ENCODE measurements at places on chromosomes 2 and 18.

GRCh38 chr18:5065615-5066014, 131.4 kb downstream of the AKAIN1 start:
- DNase-seq, result no peak

GRCh38 chr2:216340280-216340631, 32.0 kb downstream of the MARCHF4 start:
- no peak for DNase-seq

DNA sequence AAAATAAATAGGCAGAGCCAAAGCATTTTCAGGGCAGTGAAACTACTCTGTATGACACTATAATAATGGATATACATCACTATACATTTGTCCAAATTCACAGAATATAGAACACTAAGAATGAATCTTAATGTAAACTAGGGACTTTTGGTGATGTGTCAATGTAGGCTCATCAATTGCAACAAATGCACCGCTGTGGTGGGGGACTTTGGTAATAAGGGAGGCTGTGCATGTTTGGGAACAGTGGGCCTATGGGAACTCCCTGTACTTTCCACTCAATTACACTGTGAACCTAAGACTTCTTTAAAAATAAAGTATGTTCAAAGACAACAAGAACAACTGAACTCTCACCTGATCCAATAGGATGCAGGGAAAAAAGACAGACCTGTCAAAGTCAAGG, 220.7 kb downstream of the CMPK2 start:
- DNase-seq, result no peak

- no peak for DNase-seq
These were observed 49.6 kb downstream of the MYO3B start for GRCh38 chr2:170227507-170227947.

DNA sequence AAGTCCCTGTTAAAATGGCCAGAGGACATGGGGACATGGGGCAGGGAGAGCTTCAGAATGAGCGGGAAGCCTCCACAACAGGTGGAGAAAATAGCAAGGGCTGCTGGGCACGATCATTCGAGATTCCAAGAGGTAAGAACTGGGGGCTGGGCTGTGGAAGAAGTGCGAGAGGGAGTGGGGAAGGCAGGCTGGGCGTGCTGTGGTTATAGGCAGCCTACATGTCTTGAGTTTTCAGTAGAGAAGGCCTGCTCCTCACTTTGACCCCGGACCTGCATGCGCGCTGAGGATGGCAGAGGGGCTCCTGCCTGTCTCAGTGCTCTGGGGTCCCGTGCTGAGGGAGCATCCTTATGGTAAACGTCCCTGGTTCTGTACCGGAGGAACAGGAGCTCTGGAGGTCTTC, 115.5 kb downstream of the AGAP1 start:
- no peak for DNase-seq

GRCh38 chr18:79203017-79203605, 133.9 kb downstream of the ATP9B start:
- no peak for DNase-seq

- no peak for DNase-seq
These were observed 286.0 kb downstream of the LPIN1 start for GRCh38 chr2:12032398-12032797.

- DNase-seq, result no peak
These were observed 45.8 kb downstream of the TSHZ1 start for GRCh38 chr18:75256376-75256775.

DNA sequence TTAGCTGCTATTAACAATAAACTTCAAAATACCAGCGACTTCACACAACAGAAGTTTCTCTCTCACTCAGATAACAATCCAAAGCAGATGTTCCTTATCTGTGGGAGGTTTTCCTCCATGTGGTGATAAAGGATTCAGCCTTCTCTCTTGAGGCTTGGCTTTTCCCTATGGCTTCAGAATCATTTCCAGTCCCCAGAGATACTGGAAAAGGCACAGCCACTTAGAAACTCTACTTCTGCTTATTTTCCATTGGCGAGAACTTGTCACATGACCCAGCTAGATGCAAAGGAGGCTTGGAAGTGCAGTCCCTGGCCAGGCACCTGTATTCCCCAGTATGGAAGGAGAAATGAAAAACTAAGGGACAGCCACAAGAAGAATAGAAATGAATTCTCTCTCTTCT, 344.8 kb downstream of the MTX2 start:
- no peak for DNase-seq

DNA sequence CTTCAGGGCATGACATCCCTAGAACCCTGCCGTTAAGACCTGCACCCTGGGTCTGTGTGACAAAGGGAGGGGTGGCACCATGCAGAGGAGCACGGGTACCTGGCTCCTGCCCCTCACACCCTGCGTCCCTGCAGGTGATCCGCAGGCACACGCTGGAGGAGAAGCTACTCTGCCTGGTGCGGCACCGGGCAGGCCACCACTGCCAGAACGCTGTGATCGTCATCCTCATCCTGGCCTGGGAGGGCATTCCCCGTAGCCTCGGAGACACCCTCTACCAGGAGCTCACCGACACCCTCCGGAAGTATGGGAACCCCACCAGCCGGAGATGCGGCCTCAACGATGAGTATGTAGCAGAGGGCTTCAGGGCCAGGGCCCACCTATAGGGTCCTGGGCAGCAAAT, 60.0 kb downstream of the BOLA3 start:
- DNase-seq, result no peak

DNA sequence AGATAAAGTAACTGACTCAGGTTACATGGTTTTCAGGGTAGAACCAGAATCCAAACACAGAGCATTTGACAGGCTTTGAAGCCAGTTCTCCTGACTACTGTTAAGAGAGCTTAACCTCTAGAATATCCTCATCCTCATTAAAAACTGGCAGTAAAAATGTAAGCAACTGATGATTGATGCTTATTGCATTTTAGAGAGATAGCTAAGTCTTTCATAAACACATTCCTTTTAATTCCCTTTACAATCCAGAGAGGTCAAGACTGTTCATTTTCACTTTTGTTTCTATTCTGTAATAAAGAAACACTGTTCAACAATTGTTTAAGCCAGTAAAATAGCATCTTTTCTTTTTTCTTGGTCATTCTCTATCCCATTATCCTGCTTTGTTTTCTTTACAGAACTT, 53.9 kb upstream of the RAB27B start:
- no peak for DNase-seq

DNA sequence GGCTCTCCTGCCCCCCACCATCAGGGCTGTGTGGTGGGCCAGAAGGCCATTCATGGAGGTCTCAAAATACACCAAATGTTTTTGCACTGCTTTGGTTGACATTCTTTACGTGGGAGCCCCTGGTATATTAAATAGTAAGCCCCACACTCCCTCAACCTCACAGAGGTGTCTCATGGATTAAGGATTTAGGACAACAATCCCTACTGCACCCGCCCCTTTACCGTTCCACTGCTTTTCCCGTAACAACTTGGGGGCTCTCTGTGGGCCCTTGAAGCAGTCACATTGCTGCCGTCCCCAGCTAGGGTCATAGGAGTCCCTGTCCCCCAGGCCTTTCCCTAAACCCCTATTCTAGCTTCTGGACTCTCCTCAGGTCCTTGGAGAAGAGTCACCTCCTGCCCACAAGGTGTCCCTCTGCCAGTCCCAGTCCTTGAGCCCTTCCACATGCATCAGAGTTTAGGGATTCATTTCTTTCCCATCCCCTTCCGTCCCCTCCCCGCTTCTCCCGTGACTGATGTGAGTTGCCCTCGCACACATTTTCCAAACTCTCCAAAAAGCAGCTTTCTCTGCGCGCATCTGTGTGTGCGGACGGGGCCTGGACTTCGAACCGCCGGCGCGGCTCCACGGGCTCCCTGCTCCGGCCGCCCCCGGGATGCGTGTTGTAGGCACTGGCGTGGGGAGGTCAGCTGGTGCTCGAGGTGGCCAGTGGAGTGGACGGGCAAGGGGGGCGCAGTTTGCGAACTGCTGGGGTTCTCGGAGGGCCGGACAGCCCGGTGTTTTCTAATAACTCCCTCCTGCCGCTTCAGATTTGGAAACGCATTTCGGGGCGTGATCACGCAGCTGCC, 84.8 kb downstream of the LYPD1 start:
- no peak for DNase-seq

- DNase-seq, result no peak
These were observed 237.4 kb upstream of the SMAD2 start for GRCh38 chr18:48167897-48168253.

GRCh38 chr18:62370366-62370765, 45.3 kb downstream of the TNFRSF11A start:
- DNase-seq, result no peak

GRCh38 chr2:206527153-206527552, 83.8 kb downstream of the ADAM23 start:
- DNase-seq, result no peak

- no peak for DNase-seq
These were observed 38.9 kb upstream of the LPIN2 start for GRCh38 chr18:3051718-3052410.

- no peak for DNase-seq
These were observed 256.1 kb downstream of the DPP10 start for GRCh38 chr2:114698520-114698919.

DNA sequence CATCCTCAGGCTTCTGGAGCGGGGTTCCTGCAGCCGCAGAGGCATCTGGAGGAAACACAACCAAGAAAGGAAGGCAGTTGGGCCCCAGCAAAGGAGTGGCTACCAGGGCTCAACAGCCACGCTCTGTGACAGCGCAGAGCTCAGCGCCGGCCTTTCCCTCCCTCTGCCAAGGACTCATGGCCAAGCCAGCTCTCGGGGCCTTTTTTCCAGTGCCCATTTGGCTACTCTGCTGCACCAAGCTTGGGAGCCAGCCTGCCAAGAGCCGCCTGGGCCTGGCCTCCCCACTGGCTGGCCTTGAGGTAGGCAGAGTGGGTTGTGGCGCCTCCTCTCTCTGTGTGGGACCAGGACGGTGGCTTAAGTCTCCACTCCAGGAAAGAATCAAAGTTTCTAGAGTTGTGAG, 7.2 kb upstream of the CCDC74A start:
- DNase-seq, result no peak

GRCh38 chr2:59223742-59224141, 982.6 kb upstream of the FANCL start:
- DNase-seq, result no peak

GRCh38 chr18:4130734-4131719, 324.1 kb downstream of the DLGAP1 start:
- no peak for DNase-seq

DNA sequence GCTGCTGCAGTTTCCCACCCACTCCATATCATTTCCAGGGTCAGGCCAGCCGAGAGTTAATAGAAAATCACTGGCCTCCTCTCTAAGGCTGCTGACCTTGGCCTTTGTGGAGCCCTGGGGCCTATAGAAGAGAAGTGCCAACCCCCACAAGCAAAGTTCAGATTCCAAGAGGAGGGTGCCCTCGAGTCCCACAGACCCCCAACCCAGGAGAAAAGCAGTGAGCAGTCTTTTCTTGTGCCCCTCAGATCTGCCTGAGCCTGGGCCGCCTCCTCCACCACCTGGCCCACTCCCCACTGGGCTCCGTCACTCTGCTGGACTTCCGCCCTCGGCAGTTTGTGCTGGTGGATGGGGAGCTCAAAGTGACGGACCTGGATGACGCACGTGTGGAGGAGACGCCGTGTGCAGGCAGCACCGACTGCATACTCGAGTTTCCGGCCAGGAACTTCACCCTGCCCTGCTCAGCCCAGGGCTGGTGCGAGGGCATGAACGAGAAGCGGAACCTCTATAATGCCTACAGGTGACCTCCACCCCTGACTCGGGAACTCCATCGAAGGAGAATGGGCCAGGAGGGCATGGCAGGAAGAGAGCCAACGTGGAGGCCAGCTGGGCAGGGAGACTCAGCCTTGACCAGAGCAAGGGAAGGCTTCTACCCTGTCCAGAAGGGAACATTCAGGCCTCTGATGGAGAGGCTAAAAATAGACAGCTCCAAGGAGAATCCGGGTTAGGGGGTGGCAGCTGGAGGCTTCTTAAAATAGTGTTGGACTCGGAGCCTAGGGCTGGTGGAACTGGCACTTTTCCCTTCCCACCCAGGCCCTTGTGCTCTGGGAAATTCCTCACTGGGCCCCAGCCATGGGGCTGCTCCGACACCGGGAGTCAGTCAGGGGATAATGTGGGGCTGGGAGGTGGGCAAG, 6.2 kb downstream of the PKDCC start:
- no peak for DNase-seq

GRCh38 chr18:23596183-23596582, 9.9 kb upstream of the NPC1 start:
- DNase-seq, result no peak

DNA sequence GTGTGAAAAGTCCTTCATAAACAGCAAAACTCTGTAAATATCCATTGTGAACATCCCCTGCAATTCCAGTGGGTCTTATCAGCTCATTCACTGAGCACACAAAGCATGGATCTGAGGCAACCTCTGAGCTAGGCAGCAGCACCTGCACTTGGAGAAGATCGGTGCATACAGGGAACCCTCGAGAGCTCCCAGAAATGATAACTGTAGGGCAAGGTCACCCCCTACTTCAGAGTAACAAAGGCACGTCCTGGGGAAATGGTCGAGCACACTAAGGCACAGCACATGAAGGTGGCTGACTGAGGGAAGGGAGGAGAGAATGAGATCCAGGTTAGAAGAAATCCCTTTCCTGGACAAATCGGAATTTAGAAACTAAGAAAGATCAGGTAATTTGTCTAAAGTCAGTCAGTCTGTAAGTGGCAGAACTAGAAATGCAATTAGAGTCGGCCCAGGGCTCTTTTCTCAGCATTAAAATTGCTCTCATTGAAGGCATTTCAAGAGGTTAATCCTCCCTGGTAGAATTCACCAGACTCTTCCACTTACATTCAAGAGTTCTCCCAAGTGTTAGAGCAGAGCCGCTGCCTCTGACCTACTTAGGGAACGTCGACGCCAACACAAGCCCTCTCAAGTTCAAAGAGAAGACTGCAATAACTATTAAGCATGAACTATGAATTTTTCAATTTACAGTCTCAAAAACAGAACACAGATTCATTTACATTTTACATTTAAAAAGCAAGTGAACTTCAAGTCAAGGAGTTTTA, 45.9 kb downstream of the PXDN start:
- DNase-seq, result no peak

- DNase-seq, result no peak
These were observed 51.0 kb downstream of the PSD4 start for GRCh38 chr2:113224647-113225236.

Data from stimulated activated CD4-positive, alpha-beta T cell treated with anti-CD3 and anti-CD28 coated beads, Interleukin-15, amount 100 ng/mL, for 1 hour (primary cell).